DMS153 (cell line): ENCODE measurements at places on chromosomes 13 and 19.

DNA sequence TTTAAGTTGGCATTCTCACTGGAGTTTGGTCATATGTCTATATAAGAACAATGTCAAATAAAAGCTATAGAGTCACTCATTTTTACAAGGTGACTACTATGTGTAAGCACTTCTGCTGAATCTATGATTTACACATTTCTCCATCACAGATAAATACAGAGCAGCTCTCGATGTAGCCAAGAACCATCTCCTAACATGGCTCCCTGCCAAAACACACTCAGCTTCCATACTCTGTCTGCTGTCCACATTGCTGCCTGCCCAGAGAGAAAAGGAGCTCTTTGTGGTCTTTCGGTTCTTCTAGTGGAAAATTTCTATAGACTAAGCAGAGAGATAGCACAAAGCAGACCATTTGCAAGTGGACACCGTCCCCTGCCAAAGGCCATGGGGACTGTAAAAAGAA is 190.9 kb upstream of the KLF12 start:
- DNase-seq: peak; percentile 88

- peak; percentile 85 for DNase-seq
These were observed 39.1 kb downstream of the GPR12 start for GRCh38 chr13:26721251-26722121.

GRCh38 chr19:4208385-4209094 is 20.8 kb upstream of the EBI3 start:
- DNase-seq: peak; percentile 29

- DNase-seq: no peak
These were observed 446.0 kb downstream of the EFNB2 start for GRCh38 chr13:106089261-106089980.

DNA sequence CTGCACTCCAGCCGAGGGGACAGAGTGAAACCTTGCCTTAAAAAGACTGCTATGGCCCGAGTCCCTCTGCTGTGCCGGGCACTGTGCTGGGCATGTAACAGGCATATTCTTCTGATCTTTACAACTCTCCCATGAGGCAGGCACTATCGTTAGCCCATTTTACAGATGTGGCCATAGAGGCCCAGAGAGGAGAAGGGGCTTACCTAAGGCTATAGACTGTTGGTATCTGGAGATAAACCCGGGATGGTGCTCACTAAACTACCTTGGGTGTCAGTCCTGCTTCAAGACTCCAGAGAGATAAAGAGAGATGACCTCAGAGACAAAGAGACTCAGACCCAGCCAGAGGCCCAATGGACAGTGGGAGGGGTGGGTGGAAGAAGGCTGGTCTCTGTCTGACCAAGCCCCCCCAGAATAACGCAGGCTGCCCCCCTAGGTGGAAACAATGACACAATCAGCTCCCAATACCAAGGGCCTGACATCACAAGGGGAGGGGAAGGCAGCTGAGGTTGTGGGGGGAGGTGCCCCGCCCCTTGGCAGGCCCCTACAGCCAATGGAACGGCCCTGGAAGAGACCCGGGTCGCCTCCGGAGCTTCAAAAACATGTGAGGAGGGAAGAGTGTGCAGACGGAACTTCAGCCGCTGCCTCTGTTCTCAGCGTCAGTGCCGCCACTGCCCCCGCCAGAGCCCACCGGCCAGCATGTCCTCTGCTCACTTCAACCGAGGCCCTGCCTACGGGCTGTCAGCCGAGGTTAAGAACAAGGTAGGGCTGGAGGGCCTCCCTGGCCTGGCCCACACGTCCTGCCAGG is at the start of gene CNN1:
TSS of gene CNN1 (plus strand) at position 620 of the 805 bp plus-strand sequence. CDS start at position 697, 77 bp downstream.
- no peak for DNase-seq

DNA sequence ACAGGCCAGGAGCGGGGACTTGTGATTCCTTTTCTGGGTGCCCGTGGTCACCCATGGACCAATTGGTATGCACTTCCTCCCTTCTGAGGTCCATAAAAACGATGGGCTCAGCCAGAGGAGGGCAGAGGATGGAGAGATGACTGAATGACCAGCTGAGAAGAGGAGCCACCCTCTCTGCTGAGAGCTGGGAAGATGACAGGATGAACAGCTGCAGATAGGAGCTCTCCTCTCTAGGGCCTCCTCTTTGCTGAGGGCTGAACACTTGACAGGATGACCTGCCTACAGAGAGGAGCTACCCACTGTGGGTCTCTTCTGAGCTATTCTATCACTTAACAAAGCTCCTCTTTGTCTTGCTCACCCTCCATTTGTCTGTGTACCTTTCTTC is 4.1 kb downstream of the IGFL4 start:
- no peak for DNase-seq

DNA sequence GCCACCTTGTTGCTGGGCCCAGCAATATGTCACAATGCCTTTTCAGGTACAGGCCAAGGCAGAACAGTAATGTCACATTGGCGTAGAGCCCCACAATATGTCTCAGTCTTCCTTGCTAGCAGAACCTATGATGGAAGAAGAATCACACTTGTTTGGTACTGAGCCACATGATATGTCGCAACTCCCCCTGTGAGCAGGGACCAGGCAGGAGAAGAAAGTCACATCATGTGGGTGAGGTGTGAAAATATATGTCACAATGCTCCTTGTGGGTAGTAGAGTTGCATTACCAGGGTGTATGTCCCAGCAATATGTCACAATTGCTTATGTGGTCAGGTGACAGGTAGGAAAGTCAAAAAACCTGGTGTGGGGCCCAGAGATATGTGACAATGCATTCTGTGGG is 7.1 kb upstream of the ZNF91 start:
- no peak for DNase-seq

DNA sequence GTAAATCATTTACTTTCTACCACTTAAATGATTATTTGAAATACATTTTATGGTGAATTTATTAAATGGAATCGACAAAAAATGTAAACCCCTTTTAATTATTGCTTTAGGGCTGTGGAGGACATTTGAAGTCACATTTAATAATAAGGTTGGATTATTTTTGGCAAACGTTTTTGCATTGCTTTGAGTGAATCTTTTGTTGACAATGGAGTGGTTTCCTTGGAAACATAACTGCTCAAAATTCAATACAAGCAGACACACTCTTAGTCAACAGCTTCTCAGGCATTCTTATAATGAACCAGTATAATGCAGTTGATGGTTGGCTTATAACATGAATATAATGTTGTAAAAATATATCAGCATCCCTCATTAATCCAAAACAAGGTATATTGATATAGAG is 104.7 kb downstream of the DCLK1 start:
- DNase-seq: no peak

DNA sequence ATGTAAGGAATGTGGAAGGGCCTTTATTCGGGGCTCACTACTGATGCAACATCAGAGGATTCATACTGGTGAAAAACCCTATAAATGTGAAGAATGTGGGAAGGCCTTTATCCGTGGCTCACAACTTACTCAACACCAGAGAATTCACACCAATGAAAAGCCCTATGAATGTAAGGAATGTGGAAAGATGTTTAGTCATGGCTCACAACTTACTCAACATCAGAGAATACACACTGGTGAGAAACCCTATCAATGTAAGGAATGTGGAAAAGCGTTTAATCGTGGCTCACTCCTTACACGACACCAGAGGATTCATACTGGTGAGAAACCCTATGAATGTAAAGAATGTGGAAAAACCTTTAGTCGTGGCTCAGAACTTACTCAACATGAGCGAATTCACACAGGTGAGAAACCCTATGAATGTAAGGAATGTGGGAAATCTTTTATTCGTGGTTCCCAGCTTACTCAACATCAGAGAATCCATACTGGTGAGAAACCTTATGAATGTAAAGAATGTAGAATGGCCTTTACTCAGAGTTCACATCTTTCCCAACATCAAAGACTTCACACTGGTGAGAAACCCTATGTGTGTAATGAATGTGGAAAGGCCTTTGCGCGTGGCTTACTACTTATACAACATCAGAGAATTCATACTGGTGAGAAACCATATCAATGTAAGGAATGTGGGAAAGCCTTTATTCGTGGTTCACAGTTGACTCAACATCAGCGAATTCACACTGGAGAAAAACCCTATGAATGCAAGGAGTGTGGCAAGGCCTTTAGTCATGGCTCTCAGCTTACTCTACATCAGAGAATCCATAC is 44.3 kb downstream of the ZNF585A start:
- DNase-seq: no peak

GRCh38 chr13:80263745-80264513 is 77.0 kb downstream of the SPRY2 start:
- no peak for DNase-seq

DNA sequence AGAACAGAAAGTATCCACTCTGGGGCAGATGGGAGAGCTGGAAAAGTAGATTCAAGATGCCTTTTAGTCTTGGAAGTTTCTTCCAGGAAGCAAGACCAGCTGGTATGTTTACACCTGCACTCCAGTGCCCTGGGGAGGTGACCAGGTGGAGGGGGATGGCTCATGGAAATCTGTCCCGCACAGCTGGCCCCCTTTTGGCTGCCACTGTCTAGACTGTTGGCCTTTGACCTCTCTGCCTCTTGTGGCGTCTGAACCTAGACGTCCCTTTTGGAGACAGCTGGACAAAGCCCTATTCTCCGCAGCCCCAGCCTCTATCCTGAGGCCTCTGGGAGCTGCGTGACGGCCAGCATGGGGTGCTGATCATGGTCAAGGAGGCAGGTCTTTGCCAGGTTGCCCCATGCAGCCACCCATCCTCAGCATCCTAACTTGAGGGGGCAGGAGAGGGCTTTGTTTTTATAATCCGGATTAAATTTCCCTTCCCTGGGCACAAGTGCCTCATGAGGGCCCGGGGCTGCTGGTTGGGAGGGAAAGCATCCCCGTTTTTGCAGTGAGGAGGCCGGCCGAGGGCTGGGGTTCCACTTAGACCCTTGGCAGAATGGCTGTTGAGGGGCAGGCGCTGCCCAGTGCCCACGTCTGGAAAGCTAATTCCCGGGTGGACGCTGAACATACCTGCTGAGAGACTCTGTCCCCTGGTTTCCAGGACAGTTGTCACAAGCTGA is 17.3 kb upstream of the GDF15 start:
- no peak for DNase-seq

GRCh38 chr13:114007566-114007965 is 33.7 kb upstream of the C13orf46 start:
- no peak for DNase-seq

DNA sequence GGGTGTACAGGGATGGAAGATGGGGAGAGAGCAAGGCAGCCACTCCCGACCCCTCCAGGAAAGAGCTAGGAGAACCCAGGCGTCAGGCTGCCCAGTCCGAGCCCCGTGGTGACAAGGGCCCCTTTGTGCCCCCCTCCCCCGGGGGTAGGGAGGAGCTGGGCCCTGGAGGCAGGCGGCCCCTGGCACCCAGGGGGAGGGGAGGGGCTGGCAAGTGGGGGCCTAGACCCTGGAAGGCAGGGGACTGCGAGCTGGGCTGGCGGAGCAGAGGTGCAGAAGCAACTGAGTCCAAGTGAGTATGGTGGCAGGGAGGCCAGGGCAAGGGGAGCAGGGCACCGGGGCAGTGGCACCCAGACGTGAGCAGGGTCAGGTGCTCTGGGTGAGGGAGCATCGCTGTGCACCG is at the start of gene MAG:
TSS of gene MAG (plus strand) at position 246 of the 400 bp plus-strand sequence. CDS start 3,248 bp downstream, outside the sequence.
- no peak for DNase-seq

DNA sequence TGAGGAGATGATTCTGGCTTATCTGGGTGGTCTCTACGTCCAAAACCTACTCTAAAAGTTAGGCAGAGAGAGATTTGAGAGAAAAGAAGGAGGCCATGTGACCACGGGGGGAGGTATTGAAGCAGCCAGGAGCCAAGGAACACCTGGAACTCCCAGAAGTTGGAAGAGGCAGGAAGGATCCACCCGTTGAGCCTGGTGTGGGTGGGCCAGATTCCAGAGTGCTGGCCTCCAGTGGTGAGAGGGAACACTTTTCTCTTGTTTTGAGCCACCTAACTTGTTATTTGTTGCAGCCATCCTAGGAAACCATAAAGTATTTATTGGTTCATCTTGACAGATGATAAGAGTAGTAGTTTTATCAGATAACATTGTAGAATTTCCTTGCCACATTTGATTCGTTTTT is 396.9 kb downstream of the MYO16 start:
- no peak for DNase-seq

DNA sequence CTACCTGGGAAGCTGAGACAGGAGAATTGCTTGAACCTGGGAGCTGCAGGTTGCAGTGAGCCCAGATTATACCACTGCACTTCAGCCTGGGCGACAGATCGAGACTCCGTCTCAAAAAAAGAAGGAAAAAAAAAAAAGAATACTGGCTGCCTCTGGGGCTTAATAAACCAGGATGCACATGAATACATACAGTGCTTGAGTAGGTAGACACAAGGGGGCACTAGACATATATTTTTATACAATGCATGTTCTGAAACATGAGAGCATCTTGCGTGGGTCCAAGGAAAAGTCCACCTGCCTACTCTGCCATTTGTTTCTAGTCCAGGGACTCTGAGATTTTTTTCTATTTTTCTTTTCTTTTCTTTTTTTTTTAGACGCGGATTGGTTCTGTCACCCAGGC is 31.2 kb downstream of the KEAP1 start:
- DNase-seq: no peak

GRCh38 chr13:65488606-65489005 is 1741.5 kb downstream of the PCDH9 start:
- peak; percentile 28 for DNase-seq

DNA sequence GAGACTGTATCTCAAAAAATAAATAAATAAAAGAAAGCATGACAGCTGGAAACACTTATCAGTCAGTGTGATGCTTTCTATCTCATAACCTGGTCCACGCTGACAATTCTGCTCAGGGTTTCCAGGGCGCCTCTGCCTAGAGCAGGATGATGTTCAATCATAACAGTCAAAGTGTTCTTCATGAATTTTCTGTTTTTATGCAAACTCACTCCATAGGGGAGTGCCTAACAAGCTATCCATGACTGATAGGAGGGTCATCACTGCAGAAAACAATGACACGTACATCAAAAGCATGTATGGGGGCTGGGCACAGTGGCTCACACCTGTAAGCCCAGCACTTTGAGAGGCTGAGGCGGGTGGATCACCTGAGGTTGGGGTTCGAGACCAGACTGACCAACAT is 41.4 kb upstream of the ZNF83 start:
- no peak for DNase-seq
